Putamen (tissue), 1 donor: ENCODE measurements at places on chromosomes 16 and 17.

DNA sequence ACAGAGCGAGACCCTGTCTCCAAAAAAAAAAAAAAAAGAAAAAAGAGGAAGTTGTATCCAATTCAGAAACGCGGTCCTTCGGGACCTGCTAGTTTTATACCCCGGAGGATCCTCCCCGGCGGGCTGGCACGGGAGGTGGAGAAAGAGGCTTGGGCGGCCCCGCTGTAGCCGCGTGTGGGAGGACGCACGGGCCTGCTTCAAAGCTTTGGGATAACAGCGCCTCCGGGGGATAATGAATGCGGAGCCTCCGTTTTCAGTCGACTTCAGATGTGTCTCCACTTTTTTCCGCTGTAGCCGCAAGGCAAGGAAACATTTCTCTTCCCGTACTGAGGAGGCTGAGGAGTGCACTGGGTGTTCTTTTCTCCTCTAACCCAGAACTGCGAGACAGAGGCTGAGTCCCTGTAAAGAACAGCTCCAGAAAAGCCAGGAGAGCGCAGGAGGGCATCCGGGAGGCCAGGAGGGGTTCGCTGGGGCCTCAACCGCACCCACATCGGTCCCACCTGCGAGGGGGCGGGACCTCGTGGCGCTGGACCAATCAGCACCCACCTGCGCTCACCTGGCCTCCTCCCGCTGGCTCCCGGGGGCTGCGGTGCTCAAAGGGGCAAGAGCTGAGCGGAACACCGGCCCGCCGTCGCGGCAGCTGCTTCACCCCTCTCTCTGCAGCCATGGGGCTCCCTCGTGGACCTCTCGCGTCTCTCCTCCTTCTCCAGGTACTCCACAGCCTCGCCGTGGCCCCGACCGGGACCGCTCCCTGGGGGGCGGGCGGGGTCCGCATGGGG lies at the start of gene CDH3:
TSS of gene CDH3 (plus strand) at position 596 of the 779 bp plus-strand sequence. CDS start at position 666, 70 bp downstream.
- no peak for DNase-seq

DNA sequence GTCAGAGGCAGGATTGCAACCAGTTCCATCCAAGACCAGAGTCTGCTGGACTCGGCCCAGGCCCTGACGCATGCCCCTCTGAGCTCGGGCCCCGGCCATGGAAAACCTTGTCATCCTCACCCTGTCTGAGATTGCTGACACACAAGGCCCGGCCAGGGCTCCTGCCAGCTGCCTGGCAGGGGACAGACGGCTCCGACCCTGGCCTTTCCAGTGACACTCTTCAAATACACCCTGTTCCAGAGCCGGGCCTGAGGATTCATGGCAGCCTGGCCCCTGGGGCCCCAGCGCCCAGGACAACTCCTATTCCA lies 3.2 kb upstream of the PABPN1L start:
- DNase-seq = no peak

DNA sequence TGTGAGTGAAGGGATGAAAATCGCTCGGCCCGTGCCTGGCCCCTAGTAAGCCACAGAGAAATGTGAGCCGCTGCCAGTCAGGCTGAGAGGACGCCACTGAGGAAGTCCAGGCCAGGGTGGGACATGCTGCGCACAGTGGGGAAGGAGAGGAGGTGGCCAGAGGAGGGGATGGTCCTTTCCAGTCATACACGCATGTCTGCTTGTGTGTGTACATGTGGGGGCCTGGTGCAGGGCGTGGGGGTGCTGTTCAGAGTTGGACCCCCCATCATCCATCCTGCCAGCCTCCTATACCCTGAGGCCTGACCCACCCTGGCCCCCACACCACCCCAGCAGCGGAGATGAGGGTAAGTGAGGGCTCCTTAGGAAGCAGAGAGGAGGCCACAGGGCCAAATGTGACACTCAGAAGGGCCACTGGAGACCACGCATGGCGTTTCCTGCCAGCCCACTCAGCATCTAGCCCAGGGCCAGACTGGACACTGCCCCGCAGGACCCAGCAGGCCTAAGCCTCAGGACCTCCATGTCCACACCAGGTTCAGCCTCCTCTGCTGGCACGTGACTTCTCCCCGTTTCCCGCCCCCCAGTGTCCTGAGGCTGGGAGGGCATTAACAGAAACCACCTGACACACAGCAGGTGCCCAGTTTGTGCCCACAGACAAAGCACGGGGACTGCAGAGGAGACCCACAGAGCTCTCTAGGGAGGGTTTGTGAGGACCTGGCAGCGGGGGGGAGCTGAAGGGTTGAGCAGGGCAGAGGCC lies 7.0 kb downstream of the DOC2A start:
- DNase-seq = no peak

DNA sequence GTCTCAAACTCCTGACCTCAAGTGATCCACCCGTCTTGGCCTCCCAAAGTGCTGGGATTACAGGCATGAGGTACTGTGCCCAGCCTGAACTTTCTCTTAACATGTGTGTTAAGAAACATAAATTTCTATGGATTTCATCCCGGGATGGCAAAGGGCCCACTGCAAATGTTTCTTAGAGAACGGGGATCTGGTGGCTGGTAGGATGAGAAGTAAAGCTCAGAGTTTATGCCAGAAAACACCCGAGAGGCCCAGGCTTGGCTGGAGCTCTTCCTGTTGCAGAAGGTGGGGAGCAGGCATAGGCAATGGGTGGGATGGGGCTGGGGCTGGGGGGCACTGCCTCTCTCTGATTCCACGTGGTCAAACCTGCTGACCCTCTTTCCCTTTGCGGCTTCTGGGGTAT lies 5.6 kb upstream of the CARHSP1 start:
- DNase-seq = no peak

DNA sequence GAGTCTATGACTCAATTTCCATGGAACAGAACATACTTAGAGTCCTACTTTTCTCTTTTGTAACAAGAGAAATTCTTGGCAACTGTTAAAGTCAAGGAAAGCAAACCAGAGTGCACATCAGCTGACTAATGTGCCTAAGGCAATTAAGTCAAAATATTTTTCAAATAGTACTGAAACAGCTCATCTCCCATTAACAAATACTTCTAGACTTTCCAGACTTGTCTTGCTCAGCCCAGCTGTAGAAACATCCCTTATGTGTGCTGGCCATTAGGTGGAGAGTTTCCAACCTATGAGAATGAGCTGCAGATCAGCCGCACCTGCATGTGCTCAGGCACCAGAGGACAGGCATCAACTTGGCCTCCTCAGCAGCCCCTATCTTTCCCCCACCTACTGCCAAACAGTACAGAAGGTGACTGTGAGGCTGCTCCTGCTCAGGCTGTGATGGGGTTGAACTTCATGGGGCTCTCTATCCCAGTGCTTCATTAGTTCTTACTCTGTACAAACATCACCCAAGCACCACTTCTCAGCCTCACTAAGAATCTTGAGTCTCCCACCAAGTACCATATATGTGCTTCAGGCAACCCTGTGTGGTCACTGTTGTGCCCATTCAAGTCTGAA lies 32.2 kb downstream of the TEX2 start:
- DNase-seq = no peak

DNA sequence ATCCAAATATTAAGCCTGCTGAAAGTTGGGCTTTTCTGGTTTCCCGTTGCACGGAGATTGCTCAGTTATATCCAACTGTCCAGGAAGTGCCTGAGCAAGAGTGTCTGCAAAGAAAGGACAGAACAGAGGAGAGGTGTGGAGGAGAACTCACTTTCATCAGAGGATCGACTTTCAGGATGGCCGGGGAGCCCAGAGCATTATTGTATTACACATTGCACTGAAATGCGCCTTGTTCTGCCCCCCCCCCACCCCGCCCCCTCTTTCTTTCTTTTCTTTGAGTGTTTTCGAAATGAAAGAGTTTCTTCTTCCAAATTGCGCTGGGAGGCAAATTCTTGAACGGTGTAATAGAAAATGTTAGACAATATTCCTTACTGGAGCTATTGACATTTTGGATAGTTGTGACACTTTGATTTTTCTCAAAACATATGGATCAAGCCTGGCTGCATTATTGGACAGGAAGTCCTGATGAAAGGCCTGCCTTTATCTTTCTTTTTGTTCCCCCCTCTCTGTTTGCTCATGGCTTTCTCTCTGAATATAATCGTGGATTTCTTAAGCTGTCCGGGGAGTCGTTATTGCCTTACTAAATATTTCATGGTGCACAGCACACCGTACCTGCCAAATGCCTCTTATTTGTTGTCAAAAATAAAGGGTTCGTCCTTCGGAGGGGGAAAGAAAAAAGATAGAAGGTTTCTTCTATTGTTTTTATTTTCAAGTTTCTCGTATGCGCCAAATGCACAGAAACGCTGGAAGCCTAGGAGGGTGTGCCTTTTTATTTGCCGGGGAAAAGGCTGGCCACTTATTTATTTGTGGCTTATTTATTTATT lies 110.8 kb downstream of the IRX3 start:
- DNase-seq = no peak

DNA sequence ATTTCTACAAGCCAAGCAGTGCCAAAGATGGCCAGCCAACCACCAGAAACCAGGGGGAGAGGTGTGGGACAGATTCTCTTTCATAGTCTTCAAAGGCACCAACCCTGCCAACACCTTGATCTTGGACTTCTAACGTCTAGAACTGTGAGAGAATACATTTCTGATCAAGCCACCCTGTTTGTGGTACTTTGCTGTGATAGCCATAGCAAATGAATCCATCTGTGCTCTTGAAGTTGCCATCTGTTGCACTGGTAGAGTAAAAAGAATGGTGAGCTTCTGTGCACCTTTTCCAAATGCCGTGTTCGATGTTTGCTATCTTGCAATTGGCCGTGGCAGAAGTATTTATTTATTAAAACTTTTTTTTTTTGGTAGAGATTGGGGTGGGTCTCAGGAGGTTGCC lies 16.7 kb upstream of the ADGRG1 start:
- DNase-seq = no peak

GRCh38 chr17:63819131-63819530 lies 8.1 kb upstream of the PSMC5 start:
- no peak for DNase-seq

- DNase-seq = no peak
Observed at GRCh38 chr16:87252269-87252970, 64.8 kb downstream of the C16orf95 start.

- DNase-seq = no peak
Observed at GRCh38 chr17:70624211-70624610, 454.9 kb downstream of the KCNJ2 start.

DNA sequence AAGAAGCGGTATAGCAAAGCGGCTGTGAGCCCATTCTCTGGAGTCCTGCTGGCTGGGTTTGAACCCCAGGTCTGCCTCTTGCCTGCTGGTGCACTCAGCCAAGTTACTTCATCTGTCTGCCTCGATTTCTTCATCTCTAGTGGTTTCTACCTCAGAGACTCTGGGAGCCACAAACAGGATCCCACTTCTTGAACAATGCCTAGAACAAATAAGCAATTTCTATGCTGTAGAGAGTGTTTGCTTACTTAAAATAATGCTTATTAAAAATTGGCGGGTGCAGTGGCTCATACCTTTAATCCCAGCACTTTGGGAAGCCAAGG lies 75.5 kb downstream of the CMIP start:
- no peak for DNase-seq

DNA sequence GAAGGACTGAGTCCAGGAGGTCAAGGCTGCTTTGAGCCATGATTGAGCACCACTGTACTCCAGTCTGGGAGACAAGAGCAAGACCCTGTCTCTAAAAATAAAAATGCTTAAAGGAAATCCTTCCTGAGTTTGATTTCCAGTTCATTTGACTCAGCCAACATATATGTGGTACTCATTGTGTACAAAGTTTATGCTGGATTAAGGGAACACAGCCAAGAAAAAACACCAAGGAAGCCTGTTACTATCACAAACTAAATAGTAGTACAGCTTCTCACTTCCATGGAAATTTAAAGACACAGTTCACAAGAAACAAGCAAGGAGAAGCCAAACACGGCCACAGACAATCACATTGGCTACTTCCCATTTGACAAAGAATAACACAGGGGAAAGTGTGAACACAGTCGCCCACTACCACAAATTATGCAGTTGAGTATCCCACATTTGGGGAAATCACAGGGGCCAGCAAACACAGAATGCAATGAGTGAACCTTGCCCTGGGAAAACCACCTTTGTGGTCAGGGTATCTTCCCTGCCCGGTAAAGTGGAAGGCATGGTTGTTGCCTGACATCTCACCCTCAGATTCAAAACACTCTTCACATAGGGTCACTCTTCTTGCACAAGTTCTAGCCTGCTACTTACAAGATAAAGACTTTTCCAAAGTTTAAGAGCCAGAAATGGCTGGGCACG lies 14.5 kb downstream of the TEX14 start:
- no peak for DNase-seq

DNA sequence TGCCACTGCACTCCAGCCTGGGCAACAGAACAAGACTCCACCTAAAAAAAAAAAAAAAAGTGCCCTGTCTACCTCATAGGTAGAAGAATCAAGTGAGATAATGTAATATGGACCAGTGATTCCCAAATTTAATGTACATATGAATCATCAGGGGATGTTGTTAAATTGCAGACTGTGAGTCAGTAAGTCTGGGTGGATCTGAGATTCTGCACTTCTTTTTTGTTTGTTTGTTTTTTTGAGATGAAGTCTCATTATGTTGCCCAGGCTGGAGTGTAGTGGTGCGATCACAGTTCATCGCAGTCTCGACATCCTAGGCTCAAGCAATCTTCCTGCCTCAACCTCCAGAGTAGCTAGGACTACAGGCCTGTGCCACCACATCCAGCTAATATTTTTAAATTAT lies 31.6 kb downstream of the HOXB1 start:
- no peak for DNase-seq
